NCI-H1436 (cell line): ENCODE measurements at places on chromosomes 5 and 9.

DNA sequence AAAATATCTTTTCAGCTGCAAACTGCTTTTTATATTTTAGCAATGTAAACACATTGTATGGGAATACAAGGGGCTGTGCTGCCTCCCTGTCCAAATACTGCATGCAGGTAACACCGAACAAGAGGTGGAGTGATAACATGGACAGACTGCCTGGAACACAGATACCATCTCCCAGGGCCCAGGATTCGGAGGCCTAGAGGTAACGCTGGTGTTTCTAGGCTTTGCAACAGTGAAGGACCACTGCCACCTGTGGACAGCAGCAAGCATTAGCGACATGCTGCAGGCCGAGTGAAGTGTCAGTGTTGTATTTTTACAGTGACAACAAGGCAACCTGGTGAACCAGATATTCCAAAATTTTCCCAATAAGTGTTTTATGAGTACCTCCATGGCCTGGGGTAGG, 379.1 kb downstream of the DMRT2 start:
- no peak for DNase-seq

DNA sequence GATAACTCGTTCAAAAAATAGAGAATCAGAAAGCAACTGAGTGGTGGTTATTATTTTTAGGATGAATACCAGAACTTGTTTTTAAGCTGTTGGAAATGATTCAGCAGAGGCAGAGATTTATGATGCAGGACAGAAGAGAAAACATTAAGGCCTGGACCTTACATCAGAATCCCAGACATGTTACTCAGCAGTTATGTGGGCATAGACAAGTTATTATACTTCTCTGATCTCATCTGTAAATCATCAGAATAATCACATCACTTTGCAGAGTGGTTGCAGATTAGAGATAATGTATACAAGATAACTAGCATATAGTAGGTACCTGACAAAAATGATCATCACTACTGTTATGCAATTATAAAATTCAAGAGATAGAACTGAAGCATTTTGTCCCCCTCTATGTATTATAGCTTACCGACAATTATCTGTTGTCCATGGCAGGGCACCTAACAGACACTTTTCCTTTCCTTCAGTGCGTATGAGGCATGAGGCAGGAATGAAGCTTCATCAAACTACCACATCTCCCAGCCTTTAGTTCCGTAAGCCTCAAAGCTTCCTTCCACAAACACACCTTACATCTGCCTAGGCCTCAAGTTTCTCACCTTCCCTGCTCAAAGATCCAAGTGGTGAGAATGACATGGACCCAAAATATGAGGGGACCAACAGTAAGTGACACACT, 165.9 kb downstream of the DENND1A start:
- DNase-seq: no peak

GRCh38 chr5:8399471-8399870, 530.5 kb downstream of the MTRR start:
- no peak for DNase-seq

DNA sequence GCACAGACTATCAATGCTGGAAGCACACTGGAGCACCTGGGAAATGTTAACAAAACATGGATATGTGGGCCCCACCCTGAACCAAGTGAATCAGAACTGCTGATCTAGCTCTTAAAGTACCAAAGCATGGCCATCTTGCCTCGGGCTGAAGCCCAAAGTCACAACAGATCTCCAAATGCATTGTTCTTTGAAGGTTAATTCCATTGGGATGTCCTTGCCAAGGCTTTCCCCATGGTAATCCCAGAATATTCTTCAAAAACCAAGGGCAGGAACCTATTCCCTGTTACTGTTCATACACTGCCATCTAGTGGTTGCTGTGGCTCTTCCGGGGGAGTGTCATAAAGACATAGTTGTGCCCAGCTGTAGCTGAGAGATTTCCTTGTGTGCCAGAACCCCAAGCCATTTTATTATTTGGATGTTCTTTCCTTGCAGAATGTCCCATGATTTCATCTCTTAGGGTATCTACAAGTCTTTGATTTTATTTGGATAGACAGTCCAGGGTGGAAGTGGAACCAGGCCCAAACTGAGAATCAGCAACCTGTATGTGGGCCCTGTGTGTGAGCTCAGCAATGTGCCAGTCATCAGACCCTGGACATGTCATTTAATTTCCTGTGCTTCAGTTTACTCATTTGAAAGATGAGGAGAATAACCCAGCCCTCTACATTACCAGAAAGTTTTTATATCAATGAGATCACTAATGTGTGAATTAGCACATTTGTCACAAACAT, 290.0 kb downstream of the ACTL7B start:
- DNase-seq: peak; percentile 83

DNA sequence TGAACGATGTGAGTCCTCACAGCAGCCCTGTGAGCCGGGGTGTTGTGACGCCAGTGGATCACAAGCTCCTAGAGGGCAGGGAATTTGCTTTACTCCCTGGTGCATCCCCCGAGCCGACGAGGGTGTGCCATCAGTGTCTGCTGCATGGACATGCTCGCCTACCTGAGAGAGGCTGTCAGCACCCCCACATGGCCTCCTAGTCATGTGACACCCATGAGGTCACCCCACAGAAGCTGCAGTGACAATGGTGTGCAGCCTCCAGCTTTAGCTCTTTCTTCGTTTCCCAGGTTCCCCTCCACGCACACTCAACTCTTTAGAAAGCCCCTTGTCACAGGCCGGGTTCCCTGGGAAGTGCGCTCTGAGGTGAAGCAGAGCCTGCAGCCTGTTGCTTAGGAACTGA, 19.8 kb upstream of the GABBR2 start:
- DNase-seq: no peak

- DNase-seq: peak; percentile 44
Observed at GRCh38 chr5:93607367-93608258, 24.6 kb downstream of the NR2F1 start.

DNA sequence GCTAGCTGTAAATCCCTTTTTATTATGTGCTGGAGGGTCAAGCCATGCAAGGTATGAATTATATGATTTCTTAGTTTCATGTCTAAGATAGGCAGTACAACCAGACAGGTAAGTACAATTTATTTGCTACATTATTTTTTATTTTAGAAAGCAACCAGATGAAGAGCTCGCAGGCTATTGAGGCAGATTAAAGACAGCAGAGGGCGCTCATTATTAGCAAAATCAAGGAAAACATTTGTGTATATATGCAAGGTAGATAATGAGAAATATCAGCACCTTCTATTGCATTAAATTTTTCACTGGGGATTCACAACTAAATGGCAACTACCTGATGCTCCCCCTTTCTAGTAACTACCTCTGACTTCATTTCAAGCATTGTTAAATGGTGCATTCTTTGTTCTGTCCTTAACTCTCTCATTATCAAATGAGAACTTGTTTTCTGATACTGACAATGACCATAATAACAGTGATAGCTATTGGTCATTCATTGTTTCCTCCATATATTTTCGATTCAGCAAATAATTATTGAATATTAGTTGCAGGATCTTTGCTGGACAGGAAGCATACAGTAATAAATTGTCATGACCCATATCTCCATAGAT, 8.6 kb downstream of the SCGB3A2 start:
- peak; percentile 34 for DNase-seq

- DNase-seq: no peak
Observed at GRCh38 chr5:78741019-78741418, 92.4 kb upstream of the LHFPL2 start.

GRCh38 chr5:82165740-82166530, 112.2 kb downstream of the RPS23 start:
- peak; percentile 85 for DNase-seq

- no peak for DNase-seq
Observed at GRCh38 chr9:124209774-124210173, 48.0 kb upstream of the NEK6 start.

GRCh38 chr5:54799645-54800044, 185.7 kb downstream of the ESM1 start:
- DNase-seq: no peak

- no peak for DNase-seq
Observed at GRCh38 chr9:90641086-90641485, 1.5 kb downstream of the DIRAS2 start.

DNA sequence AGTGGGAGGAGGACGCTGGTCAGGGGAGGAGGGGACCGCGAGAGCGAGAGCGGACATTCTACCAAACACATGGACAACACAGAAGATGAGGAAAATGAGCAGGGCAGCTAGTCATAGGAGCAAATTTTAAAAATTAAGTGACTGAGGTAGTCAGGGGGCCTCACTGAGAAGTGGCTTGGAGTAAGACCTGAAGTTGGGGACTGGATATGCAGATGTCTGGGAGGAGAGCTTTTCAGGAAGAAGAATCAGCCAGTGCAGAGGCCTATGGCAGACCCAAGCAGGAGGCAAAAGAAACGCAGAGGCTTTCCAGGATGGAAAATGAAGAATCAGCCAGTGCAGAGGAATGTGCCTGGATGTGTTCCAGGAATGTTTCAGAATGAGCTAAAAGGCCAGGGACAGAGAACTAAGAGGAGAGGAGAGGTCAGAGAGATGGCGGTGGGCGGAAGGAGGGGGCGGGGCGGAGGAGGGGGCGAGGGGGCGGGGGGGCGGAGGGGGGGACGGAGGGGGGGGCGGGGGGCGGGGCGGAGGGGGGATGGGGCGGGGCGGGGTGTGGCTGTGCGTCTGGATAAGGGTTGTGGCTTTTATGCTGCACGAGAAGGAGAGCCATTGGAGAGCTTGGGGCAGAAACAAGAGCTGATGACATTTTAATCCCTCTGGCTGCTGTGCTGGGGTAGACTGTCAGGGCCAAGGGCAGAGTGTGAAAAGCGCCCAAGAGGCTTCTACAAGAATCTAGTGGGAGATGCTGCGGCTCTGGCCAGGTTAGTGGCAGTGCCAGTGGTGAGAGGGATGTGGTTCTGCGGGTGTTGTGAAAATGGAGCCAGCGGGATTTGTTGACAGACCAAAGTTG, 129.6 kb downstream of the KCNIP1 start:
- no peak for DNase-seq

DNA sequence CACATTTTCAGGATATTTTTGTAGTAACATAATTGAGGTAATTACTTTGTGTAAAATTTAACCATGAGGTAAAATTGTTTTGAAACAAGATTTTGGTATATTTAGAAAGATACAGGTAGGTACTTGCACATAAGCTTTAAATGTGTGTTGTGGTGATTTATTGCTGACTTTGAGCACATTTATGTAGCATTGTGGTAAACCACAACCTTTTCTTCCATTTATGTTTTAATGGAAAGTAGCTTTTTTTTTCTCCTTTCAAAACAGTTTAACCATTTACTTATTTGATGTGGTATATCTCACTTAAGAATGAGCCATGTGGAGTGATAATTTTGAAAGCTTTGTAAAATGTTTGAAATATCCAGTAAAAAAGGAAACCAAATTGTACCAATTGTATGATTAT, 35.6 kb downstream of the FCHO2 start:
- DNase-seq: no peak

DNA sequence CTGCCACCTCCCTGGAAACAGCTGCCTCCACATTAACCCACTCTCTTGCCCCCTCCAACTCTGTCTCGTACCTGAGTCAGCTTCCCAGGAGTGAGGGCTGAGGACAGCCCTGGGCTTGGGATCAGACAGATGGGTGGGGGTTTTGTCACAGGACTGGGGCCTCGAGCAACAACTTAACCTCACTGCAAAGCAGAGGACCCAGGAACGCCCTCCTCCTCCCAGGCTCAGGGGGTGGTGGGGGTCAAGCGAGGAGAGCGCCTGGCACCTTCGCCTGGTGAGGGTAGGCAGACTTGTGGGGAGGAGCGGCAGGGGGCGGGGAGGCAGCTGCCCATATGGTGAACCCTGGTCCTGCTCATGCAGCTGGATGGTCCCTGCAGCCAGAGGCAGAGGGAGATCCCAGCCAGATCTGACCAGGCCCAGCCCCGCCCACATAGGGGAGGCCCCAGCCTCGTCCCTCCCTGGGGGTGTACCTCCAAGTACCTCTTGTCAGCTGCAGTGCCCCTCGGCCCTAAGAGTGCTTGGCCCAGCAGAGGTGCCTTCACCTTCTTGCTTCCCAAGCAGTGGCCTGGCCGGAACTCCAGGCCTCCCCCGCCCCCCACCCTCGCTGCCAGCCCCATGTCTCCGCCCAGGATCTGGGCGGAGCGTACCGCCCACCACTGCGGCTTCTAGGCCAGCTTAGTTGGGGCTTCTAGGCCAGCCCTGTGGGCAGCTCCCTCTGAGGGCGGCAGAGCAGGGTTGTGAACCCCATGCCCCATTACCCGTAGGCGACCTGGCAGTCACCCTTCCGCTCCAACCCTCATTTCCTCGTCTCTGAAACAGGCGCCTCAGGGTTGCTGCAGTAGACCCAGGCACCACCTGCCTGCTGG, at the start of gene SARDH:
TSS of gene SARDH (minus strand) at position 579 of the 866 bp plus-strand sequence. CDS start 4,179 bp downstream, outside the sequence.
- DNase-seq: no peak

DNA sequence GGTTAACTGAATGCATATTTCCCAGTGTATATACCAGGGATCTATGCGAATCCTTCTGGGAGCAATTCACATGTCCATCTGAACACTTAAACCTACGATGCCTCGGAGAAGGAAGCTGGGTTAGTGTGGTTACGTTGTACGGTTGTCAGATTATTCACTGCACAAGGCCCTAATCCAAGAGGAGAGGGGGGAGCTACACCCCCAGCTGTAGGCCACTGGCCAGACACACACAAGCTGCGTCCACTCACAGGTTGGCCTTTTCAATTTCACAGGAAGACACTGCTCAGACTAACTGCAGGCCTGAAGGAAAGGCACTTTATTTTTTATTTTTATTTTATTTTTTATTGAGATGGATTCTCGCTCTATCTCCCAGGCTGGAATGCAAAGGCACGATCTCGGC, 184.5 kb upstream of the GNA14 start:
- no peak for DNase-seq

DNA sequence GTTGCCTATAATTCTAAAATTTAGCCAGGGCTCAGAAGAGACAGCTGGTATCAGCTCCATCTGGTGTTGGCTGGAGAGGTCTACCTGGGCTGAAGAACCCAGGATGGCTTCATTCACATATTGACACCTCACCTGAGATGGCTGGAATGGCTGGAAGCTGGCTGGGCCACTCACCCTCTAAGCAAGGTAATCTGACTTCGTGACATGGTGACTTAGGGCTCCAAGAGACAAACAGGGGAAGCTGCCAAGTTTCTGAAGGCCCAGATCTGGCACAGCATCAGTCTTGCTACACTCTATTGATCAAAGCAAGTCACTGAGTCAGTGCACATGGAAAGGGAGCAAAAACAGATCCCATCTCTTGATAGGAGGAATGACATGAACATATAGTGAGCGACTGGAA, 102.3 kb downstream of the EPB41L4A start:
- no peak for DNase-seq
